A549 (cell line): ENCODE measurements at places on chromosomes 7 and 10. TPM values are rescaled to one million over a fixed set of nuclear protein-coding genes. Genes with fewer than 3 reads are reported as not detected.

DNA sequence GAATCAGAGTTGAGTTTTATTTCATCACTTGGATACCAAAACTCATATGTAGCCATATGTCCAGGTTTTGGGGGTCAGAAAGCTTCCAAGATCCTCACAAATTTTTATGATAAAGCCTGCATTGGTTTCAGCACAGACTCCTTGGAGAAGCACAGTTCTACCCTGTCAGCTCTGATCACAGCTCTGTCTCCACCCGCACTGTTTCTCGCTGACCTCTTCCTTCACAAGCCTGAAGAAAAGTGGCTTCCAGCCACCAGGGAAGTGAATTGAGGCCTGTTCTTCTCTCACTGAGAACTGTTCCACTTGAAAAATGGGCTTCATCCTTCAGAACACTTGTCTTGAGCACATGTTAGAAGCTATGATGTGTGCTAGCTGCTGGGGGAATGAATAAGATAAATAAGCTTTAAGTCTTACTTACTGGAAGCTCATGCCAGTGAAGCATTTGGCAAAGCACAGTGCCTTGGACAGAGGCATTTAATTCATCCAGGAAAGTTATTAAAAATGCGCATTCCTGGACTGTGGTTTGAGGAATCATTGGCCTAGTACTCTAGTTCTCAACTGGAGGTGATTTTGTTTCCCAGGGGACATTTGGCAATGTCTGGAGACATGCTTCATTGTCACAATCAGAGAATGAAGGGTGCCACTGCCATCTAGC lies 133.6 kb downstream of the BMPER start:
- DNase-seq, result no peak

GRCh38 chr7:16989811-16990413 lies 108.1 kb upstream of the AGR3 start:
- DNase-seq, result peak; percentile 96

DNA sequence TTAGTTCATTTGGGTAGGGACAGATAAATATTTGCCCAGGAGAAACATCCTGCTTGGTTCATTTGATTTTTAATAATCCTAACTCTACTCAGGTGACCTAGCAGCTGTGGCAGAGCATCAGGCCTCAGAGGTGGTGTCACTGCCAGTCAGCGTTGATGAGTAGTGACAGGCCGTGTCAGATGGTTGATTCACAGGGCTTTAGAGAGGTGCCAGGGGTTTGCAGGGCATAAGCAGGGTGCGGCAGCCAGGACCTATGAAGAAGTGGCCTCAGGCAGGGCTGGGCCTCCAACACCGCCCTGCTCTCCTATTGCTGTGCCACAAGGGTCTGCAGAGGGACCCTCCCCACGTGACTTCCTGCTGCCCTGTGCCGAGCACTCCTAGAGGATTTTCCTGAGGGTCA lies 128.1 kb downstream of the HECW1 start:
- no peak for DNase-seq

- DNase-seq, result no peak
These were observed 200.2 kb downstream of the WDR37 start for GRCh38 chr10:1256432-1256725.

- DNase-seq, result no peak
These were observed 928.0 kb upstream of the POT1 start for GRCh38 chr7:125857606-125858005.

- DNase-seq, result no peak
These were observed 26.0 kb downstream of the KBTBD2 start for GRCh38 chr7:32865448-32866030.

- no peak for DNase-seq
These were observed 1.7 kb upstream of the CALML3 start for GRCh38 chr10:5522913-5523560.

GRCh38 chr7:70907259-70908247 lies 224.4 kb upstream of the GALNT17 start:
- DNase-seq, result no peak

- DNase-seq, result no peak
These were observed 204.4 kb downstream of the DIP2C start for GRCh38 chr10:484925-485661.

DNA sequence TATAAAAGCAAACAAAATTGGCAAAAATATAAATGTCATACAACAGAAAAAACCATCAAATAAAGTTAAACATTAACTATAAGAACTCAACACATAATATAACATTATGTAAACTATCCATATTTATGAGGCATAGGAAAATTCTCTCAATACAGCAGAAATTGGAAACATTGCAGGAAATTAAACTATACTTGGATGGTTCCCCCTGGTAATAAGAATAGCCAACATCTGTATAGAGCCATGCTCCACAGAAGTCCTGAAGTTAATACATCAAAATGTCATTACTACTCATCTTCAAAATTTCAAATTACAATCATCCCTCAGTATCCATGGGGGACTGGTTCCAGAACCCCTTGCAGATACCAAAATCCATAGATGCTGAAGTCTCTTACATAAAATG lies 350.5 kb downstream of the PARD3 start:
- DNase-seq, result no peak

DNA sequence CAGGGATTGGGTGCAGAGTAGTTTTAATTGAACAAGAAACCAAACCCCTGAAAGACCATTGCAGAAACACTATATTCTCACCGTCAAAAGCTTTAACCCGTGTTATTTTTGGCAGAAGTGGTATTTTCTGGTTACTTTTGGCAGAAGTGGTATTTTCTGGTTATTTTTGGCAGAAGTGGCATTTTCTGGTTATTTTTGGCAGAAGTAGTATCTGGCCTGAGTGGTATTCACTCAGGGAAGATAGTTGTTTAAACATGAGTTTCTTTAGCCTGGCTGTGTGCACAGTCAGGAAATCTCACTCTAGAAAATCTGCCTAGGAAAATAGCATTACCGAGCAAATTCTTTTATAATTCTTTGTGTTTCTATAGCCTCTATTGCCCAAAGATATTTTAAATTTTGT lies 322.7 kb downstream of the GFRA1 start:
- DNase-seq, result no peak

DNA sequence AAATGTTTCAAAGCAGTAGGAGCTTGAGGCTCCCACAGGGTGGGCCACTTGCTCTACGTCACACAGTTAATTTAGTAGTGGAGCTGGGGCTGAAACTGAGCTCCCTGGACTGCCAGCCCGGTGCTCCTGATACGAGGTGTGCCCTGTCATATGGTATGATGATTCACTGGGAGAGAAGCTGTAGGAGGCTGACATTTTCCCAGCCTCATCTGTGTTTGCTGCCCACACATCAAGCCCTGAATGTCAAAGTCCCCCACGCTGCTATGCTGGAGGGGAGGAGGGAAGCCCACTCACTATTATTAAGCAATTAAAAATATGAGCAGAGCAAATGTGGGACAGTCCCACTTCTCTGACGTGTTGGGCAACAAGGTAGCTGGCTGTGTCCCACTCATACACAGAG lies 81.2 kb upstream of the SORCS3 start:
- DNase-seq, result no peak

DNA sequence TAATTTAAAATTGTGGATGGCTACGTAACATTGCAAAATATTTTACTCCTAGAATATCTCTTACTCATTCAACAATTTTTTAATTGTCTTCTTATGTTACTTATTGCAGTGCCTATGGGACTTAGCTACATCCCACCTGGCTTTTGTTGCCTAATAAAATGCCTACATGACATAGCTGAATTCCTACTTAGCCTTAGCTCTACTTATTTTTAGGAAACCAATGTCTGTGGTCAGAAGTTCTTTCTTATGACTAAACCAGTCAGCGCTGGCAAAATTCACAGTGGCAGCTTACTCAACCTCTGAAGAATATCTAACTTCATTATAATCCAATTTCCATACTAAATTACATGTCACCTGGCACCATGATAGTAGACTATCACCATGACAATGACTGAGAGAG lies 1612.4 kb upstream of the LRRTM3 start:
- DNase-seq, result no peak

- no peak for DNase-seq
These were observed 3.8 kb downstream of the STMP1 start for GRCh38 chr7:135666156-135666555.

GRCh38 chr7:117202511-117202910 lies 120.3 kb downstream of the WNT2 start:
- DNase-seq, result no peak

DNA sequence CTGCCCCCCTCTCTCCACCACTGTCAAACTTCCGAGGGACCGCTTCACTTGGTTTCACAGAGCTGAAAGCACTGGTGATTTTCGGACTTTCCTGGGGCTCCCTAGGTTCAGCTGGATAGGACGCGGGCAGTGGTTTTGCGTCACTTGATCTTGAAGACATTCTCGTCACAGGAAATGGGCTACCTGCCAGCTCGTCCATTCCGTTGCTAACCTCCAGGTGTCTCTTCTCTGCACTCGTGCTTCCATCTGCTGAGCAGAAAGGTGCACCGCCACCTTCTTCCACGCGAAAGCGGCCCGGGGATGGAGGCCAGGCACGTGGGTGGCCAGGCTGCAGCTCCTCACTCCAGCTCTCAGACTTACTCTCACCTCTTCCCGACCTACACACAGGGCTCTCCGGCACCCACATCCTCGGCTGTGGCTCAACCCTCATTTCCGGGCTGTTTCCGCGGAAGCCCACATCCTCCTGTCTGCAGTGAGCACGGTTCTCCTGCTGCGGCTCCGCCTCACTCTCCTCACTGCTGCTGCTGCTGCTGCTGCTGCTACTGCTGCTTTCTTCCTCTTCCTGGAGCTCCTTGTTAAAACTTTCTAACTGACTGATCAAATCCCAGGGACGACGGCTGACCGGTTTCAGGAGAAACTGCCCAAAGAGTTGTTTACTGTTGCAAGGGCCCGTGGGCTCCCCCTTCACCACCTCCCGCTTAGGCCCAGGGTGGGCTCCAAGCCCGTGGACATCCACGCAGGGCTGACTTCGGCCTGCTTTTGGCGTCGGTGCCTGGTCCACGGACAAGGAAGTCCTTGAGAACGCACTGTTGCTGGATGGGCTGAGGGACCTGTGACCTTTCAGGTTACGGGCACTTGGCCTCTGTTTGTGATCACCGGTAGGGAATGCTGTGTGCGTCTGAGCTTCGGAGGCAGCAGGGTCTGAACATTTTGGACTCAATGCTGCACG lies 32.1 kb downstream of the JCAD start:
- peak; percentile 32 for DNase-seq

GRCh38 chr7:126768836-126769235 lies 483.9 kb downstream of the GRM8 start:
- no peak for DNase-seq

GRCh38 chr7:111802194-111802772 lies 240.0 kb upstream of the IMMP2L start:
- DNase-seq, result no peak

DNA sequence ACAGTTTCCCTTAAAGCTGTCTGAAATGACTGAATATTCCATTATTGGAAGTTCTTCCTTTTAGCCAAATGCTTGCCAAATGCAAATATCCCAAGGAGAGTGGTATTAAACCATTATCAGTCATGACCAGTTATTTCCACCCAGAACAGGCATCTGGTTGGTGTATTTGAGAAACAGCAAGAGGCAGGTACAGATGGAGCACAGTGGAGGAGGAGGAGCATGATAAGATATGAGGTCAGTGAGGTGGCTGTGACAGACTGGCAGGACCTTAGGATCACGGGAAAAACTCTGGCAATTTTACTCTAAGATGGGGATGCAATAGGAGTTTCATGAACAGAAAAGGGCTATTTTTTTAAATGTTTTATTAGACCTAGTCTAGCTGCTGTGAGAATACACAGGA lies 6.4 kb downstream of the HEPACAM2 start:
- DNase-seq, result no peak

- DNase-seq, result no peak
These were observed 177.7 kb downstream of the GNAT3 start for GRCh38 chr7:80334196-80334595.

GRCh38 chr7:133412942-133413341 lies 160.1 kb downstream of the EXOC4 start:
- DNase-seq, result no peak

DNA sequence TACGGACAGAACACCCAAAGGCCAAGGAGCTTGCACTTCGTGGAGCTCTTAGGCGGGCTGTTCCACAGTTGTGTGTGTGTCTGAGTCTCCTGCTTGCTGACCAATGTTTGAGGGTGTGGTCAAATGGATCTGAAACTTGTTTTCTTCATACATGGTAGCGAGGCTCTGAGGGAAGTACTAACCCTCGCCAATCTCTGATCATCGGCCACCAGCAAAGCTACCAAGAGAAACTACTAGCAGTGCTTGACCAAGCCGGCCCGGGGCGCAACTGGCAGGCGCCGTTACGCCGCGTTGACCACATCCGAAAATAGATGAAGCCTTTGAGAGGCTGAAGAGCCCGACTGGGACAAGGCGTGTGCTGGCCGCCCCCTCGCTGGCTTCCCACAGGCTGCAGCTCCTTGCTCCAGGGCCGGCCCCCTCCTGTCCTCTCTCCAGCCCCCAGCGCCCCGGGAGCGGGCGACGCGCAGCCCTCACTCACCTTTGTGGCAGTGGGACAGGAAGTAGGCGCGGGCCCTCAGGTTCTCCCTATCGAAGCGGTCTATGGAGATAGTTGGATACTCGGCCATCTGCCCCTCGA lies 384 bp downstream of the DCLRE1C start:
- DNase-seq, result peak; percentile 51

DNA sequence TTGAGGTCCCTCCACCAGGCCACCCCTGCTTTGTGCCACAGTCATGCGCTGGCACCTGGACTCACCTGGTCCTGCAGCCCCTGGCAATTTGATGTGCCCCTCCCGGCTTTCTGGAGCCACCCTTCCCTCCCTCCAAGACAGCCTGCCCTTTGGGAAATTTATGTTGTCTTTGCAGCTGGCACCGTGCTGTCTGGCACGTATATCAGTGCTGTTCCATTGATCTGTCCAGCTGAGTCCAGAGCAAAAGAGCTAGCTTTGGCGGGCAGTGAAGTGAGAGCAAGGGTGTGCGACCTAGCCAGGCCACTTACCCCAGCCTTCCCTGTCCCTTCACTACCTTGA lies 5.7 kb downstream of the RARRES2 start:
- no peak for DNase-seq

DNA sequence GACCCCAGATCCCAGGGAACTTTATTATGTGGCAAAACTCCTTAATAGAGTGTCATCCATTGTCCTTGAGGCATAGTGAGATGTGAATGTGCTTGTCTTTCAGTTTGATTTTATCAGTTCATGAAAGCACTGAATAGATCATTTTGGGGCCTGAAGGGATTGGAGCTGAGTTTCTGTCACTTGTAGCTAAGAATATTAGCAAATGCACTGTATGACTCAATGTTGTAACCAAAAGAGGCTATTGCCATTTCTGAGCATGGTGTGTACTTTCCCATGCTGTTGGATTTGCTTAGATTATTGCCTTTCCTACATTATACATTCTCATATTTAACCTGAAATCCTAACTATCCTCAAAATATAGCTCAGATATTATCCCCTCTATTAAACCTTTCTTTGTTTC lies 130.4 kb downstream of the PRKG1 start:
- no peak for DNase-seq

ATAD1 gene
- 30.0 to 32.3 TPM (median 32.3 TPM) in 3 replicates for polyA plus RNA-seq

SRRM3 gene
- 5.7 to 7.0 TPM (median 6.5 TPM) in 3 replicates for polyA plus RNA-seq

KCNMA1 gene
- 30.6 to 36.7 TPM (median 34.2 TPM) in 3 replicates for polyA plus RNA-seq
